ENCODE measurements at places on chromosomes 2 and 18.

DNA sequence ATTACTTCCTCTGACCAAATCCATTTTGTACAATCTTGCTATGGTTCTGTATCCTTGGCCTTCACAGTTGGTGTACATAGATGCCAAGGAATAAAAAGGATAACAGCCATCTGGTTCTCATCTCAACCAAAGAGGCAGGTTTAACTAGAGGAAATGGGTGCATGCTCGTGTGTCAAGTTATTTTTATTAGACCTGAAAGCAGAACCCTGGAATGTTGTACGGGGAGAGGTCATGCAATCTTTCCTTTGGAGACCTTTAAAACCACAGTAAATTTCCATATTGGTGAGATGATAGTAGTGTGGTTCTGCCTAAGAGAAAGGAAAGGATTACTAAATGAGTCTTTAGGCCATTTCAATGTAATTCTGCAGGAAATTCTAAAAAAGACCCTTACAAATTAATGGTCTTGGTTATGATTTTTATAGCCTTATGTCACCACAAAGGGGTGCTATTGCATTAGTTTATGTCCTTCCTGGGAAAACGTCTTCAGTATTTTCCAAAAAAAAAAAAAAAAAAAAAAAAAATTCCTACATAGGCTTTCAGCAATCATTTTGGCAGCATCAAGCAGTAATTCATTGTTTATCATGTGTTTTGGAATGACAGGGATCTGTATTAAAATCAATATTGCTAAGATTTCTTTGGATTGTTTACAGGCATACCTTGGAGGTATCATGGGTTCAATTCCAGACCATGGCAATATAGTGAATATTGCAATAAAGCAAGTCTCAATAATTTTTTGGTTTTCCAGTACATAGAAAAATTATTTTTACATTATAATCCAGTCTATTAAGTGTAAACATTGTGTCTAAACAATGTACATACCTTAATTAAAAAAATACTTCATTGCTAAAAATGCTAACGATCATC is 270.8 kb downstream of the NYAP2 start:
- peak; percentile 63 for DNase-seq

- peak; percentile 61 for DNase-seq
These were observed 12.0 kb downstream of the PSMD1 start for GRCh38 chr2:231068525-231069222.

DNA sequence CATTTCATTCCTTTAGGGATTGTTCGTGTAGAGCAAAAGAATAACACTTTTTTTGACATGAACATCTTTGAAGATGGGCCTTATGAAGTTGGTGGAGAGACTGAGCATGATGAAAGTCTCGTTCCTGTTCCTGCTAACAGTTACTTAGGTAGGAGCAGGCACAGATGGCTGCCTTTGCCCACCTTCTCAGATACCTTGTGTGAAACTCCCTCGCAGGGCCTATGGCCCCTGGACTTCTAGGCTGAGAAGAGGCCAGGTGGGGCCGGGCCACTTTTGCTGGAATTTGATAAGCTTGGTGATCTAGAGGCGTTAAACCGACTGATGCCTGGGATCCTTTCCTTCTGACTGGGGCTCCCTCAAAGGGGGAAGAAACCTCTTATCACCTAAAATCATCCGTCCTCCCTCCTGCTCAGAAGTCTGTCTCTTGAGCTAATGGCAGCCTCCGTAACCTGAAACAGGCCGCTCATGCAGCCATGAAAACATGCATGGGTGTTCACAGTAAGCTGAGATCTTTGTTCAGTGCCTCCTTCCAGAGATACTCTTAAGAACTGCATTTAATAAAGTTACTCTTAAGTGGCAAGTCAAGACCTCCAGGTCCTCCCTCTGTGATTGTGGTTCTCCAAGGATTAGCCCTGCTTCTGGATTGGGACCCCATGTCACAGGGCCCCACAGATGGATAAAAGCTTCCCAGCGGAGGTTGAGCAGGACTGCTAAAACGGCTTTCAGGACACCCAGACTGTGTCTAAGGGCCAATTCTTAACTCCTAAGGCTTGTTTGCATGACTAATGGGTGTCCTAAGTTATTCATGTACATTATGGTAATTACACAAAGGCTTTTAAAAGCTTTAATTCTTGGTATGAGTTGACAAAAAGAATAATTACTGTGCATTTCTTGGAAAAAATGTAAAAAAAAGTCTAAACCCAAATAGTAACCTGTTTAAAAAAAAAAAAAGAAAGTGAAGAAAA is 43.9 kb downstream of the ITGA6 start:
- no peak for DNase-seq

- DNase-seq = no peak
These were observed 970.6 kb downstream of the DCDC2C start for GRCh38 chr2:4674007-4674406.

DNA sequence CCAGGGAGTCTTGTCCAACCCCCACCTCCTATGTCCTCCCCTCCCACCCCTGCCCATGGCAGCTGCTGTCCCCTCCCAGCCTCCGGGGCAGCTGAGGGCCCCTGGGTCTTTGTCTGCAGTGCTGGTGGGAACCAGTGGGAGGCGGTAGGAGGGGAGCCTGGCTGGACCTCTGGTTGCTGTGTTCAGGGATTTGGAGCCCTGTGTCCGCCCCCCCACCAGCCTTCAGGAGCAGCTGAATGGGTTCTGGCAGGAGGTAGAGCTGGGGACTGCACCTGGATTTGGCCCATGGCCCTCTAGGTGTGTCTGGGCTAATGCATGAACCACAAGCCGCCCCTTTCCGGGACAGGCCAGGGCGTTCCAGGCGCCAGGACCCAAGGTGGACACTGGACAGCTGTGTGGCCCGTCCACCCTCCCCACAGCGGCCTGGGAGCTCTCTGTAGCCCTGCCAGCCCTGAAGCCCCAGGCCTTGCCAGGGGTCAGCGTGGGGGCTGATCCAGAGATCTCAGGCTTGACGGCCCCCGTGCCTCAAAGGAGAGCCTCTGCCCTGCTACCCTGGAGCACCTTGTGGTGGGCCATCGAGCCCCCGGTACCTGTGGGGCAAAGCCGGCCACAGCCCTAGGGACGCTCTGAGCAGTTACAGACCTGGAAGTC is 25.4 kb downstream of the GPC1 start:
- no peak for DNase-seq

- DNase-seq = no peak
These were observed 1132.2 kb downstream of the DPP10 start for GRCh38 chr2:115574667-115575066.

DNA sequence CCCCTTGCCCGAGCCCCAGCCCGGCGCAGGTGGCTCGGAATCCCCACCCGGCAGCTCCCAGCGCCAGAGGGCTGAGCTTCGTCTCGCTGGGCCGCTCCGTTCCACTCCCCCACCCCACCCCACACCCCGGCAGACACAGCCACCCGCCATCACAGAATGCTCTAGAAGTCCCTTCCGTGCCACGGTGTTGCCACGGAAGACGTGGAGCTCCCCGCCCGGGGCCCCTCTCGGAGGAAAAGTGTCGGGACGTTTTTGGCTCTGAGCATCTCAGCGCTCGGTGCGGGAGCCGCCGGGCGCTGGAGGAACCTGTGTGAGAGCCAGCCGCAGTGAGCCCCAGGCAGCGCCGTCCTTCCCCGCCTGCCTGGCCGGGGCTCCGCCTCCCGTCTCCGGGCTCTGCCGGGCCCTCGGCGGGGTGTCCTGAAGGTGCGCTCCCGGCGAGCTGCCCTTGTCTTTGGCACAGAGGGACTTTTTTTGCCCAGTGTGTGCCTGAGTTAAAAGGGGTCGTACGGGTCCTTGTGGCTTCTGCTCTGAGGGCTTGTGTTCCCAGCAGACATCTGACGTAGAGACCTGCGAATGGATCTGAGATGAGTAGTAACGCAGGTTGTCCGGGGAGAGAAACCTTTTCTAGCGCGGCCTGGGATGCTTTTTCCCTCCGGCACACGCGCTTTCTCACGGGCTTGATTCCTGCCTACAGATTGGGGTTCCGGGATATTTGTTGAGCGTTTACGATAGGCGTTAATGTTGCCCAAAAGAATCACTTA is 1.8 kb downstream of the ZCCHC2 start:
- DNase-seq = peak; percentile 33

DNA sequence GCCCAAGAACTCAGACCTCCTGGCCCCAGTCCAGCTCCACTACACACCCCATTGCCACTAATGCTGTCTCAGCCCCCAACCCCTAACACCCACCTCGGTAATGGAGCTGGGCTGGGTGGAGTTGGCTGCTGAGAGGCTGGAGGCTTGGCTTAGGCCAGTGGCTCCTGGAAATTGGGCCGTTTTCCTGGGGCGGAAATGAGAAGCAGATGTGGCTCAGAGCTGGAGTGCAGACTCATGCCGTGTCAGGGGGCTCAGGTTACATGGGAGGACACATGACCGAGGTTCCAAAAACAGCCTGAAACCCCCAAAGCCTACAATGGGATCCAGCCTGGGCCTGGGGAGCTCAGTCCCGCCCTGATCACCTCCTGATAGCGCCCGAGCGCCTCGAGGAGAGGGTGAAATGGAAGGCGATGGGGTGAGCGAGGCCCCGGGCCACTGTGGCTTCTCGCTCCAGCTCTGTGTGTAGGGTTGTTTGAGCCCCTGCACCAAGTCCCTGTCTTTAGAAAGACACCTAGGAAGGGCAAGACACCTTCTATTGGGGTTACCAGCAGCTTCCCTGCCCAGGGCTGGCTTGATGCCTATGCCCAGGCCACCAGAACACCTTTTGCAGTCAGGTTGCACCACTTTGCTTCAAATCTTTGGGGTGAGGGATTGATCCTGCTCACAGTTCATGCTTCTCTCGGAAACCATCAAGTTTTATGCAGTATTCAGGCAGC is 175.7 kb upstream of the HAAO start:
- DNase-seq = no peak

- no peak for DNase-seq
These were observed 31.8 kb upstream of the FSHR start for GRCh38 chr2:49186050-49186648.

DNA sequence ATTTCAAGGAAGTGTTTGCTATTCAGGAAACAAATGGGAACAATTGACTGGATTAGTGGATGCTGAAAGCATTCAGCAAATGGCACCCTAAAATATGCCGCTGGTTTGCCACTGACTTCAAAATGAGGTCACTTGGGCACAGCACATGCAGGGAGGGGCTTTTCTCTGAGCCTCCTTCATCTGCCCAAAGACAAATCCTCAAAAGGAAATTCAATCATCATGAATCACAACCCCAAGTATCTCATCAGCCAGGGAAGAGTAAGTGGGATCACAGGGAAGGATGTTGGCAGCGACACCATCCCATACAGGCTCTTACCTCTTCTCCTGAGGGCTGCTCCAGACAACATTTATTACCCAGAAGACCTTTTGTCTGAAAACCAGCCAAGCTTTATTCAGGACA is 14.4 kb upstream of the SP140L start:
- no peak for DNase-seq
